Activated naive CD4-positive, alpha-beta T cell treated with anti-CD3 and anti-CD28 coated beads, Interleukin-2, amount 10 ng/mL, durations not matched to agents 7 days and 5 days (primary cell): ENCODE measurements at places on chromosomes 13 and 19.

DNA sequence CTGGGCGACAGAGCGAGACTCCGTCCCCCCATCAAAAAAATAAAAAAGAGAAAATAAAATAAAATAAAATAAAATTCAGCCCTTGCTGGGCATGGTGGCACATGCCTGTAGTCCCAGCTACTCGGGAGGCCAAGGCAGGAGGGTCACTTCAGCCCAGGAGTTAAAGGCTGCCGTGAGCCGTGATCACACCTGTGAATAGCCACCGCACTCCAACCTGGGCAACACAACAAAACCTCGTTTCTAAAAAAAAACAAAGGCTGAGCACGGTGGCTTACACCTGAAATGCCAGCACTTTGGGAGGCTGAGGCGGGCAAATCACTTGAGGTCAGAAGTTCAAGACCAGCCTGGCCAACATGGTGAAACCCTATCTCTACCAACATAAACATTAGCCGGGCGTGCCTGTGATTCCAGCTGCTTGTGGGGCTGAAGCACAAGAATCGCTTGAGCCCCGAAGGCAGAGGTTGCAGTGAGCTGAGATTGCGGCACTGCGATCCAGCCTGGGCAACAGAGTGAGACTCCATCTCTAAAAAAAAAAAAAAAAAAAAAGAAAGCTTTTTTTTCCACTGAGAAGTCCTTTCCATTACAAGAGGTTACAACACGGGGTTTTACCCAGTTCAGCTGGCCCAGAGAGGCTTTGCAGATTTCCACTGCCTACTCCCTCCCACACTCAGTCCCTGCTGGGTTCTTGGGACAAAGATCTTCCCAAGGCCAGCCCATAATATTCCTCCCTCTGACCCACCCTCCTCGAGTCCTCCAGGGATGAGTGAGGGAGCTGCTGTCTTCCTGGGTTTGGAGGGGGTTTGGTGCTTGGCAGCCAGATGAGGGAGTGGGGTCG, 6.4 kb downstream of the ANGPTL4 start:
- DNase-seq, result no peak

DNA sequence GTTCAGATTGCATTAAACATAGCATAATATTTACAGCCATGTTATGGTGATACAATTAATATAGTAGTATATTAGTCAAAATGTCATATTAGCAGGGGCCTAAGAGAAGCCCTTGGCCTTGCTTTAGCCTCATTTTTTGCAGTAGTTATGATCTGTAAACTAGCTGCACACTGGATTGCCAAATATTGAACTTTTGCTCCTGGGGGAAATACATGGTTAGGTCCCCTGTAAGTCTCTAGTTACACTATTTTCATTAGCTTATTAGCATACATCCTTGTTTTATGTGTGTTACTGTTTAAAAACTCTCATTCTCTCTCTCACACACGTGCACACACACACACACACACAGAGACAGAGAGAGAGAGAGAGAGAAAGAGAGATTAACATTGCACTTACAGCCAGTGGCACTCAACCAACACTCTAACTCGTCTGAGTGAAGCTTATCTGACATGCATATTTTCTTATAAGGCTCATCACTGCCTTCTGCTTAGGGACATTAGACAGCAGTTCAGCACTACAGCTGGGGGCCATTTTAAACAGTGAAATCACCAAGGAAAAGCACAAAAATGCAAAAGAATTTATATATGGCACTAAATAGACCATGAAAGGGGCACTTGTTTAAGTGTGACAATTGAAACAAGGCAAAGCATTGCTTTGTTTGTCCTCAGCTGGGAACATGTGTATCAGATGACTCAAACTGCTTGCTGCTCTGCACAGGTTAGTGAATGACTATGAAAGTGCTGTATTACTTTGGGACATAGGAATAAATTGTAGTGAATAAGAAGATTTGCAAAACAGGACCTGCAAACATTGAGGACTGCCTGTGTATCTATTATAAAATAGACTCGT, 278.7 kb downstream of the GPC6 start:
- no peak for DNase-seq

DNA sequence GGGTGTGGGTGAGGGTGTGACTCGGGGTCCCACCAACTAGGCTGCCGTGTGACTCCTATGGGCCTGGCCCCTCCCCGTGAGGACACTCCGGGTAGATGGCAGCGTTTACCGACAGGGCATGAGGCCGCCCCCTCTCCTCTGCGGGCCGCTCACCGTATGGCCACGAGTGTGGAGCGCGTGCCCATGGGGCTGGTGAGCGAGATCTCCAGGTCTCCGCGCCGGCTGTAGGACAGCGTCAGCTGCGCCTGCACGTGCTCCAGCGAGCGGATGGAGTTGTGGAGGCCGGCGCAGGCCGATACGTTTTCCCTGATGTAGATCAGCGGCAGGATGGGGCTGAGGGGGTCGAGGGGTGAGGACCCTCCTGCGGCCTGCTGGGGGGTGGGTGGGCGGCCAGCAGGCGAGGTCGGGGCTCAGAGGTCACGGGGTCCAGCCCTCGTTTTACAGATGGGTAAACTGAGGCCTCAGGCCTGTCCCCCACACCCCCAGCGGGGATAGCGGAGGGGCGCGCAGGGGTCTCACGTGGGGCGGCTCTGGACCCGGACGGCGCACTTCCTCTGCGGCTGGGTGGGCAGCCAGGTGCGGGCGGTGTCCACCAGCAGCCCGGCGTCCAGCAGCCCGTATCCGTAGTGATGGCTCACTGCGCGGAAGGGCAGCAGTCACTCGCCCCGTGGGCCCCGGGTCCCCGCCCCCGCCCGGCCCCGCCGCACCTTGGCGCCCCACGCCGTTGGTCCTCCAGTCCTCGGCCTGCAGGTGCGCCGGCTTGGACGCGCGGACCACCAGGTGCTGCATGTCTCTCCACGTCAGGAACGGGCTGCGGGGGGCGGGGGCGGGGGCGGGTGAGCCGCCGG, 4.3 kb upstream of the C19orf25 start:
- no peak for DNase-seq

- peak; percentile 22 for DNase-seq
Measured at GRCh38 chr13:100089465-100090032, 656 bp downstream of the PCCA start.

GRCh38 chr19:15367439-15367838, 12.1 kb downstream of the AKAP8 start:
- no peak for DNase-seq

GRCh38 chr13:27354379-27354778, 70.0 kb upstream of the GTF3A start:
- DNase-seq, result no peak

GRCh38 chr13:99125326-99125915, 75.2 kb upstream of the UBAC2 start:
- no peak for DNase-seq

GRCh38 chr13:32476021-32476731, 48.2 kb upstream of the N4BP2L1 start:
- no peak for DNase-seq

GRCh38 chr13:59119475-59119874, 1044.3 kb downstream of the DIAPH3 start:
- no peak for DNase-seq

GRCh38 chr13:51052581-51052980, 58.5 kb downstream of the C13orf42 start:
- DNase-seq, result no peak

- DNase-seq, result no peak
Measured at GRCh38 chr13:66574606-66575005, 655.5 kb downstream of the PCDH9 start.

GRCh38 chr13:34046457-34046856, 228.5 kb downstream of the RFC3 start:
- no peak for DNase-seq

DNA sequence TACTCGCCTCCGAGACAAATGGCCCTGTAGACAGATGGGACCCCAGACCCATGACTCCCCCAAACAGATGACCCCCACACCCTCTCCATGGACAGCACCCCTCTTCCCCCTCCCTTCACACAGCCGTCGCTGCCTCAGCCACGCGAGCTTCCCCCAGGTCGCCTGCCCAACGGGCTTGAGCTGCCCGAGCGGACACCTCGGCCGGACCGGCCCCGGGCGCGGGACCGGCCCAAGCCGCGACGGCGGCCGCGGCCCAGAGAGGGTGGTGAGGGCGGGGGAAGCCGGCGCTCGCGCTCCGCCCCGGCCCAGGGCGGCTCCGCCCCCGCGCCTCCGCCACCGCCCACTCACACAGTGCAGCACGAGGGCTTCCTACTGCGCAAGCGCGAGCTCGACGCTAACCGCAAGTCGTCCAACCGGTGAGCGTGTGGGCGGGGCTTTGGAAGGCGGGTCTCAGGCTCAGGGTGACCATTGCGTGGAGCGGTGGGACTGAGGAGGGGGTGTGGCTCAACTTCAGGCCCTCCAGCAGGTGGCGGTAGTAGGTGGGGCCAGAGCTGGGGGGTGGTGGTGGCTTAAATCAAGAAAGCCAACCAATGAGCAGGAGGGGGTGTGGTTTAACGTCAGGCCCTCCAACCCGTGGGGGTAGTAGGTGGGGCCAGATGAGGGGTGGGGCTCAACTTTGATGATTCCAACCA, 6.2 kb upstream of the SHKBP1 start:
- peak; percentile 99 for DNase-seq

GRCh38 chr19:31144075-31144870, 205.0 kb downstream of the TSHZ3 start:
- DNase-seq, result no peak

DNA sequence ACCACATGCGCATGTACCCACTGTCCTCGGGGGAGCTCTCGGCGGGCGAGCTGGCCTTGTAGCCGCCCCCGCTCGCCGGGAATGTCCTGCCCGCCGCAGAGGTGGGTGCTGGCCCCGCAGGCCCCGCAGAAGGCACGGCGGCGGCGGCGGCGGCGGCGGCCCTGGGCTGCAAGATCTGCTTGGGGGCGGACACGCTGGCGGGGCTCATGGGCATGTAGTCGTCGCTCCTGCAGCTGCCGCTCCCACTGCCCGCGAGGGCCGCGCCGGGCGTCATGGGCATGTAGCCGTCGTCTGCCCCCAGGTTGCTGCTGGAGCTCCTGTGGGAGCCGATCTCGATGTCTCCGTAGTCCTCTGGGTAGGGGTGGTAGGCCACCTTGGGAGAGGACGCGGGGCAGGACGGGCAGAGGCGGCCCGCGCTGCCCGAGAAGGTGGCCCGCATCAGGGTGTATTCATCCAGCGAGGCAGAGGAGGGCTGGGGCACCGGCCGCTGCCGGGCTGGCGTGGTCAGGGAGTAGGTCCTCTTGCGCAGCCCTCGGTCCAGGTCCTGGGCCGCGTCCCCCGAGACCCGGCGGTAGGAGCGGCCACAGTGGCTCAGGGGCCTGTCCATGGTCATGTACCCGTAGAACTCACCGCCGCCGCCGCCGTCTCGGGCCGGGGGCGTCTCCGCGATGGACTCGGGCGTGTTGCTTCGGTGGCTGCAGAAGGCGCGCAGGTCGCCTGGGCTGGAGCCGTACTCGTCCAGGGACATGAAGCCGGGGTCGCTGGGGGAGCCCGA, 2.4 kb downstream of the IRS2 start:
- no peak for DNase-seq

- no peak for DNase-seq
Measured at GRCh38 chr13:22298530-22298929, 627.7 kb downstream of the FGF9 start.

DNA sequence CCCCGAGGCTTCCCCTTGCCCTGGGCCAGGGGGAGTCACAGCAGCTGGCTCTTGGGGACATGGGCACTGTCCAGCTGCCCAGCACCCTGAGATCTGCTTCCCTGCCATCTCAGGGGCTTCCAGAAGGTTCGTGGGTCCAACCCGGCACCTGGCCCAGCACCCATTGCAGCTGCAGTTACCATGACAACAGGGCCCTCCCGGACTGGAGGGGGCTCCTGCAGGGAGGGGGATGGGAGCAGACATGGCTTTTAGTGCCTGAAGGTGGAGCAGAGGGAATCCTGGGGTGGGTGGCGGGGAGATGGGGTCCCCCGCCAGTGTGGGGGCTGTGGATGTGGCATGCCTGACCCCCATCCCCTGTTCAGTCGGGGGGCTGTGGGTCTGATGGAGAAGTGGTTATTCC, 14.7 kb downstream of the PIN1 start:
- DNase-seq, result no peak

DNA sequence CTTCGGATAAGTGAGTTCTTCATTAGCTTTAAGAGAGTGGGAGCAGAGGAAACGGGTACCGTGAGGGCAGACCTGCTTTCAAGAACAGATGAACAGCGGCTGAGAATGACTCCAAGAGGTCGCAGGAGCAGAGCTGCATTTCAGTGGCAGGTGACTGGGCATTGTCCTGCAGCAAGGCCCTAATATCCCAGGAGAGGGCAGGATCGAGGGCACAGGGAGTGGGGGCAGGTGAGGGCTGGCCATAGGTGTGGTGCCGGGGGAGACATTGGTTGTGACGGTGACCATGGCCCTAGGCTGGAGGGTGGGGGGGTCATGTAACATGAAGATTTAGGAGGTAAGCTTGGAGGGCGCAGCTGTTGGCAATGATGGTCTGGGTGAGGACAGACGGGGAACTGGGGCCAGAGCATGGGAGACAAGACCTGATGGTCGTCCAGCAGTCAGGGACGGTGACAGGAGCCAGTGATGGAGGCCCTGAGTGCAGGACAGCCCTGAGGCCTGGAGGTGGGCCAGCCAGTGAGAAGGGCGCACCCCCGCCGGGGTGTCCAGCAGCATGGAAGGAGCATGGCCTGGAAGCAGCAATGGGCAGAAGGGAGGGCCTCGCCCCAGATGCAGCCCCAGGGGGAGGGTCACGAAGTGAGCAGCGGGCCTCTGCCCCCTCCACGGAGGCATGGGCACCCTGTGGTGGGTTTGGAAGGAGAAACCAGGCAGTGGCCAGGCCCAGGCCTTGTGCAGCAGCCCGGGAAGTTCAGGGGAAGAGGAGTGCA, 29.2 kb upstream of the LAMP1 start:
- no peak for DNase-seq

DNA sequence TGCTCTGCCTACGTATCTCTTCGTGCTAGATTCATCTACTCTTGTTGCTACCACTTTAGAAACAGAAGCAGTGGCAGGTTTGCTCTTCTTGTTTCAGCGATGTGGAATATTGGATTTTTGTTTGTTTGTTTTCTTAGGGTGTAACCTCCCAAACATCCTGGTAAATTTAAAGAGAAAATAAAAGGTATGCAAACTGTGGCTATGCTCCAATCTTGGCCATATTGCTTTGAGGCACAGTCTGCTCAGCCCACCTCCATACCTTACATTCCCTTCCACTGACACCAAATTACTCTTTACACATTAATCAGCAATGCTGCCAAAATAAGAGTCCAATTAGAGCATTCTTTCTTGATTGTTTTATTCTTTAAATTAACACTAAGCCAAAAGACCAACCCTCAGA, 25.2 kb upstream of the UBL3 start:
- DNase-seq, result no peak

DNA sequence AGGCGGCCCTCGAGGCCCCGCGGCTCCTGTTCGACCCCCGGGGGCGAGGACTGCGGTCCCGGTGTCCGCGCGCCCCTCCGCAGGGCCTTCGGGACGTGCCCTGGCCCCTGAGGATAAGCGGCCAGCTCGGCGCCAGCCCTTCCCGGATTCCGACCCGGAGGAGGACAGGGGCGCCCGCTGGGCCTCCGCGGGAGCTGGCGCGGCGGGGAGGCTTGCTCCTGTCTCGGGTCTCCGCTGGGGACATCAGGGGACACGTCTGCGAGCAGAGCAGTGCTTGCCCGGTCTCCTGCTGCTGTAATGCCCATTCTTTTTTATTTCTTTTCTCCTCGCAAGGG, 829 bp downstream of the B3GLCT start:
- peak; percentile 52 for DNase-seq

- DNase-seq, result peak; percentile 39
Measured at GRCh38 chr19:18002347-18002850, 5.6 kb upstream of the ARRDC2 start.
